ENCODE measurements at places on chromosomes 7 and 10.

GRCh38 chr7:2082139-2082998 is 150.4 kb downstream of the MAD1L1 start:
- DNase-seq: no peak

DNA sequence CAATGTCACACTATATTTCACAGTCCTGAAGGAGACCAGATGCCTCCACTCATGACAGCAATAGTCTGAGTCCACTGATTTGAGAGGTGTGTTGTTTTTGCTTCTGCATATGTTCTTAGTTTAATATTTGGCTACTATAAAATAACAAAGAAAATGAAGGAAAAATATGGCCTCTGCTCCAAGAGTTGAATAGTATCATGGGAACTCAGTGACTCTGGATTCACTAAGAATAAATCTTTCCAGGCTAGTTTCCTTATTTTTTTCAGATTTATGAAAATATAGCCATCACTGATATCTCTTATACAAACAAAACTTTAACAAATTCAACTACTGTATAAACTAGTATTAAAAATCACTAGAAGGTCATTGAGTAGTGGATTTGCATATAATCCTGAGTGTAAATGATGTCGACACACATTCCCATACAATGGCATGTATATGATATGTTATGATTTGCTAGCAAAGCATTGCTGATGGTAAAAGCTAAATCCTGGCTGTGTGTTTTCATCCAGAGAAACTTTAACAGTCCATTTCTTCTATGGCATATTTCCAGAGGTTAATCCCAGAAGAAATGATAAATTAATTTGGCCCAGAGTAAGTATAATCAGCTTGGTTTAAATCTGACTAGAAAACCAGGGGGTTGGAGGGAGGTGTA is 66.0 kb upstream of the VIPR2 start:
- no peak for DNase-seq

DNA sequence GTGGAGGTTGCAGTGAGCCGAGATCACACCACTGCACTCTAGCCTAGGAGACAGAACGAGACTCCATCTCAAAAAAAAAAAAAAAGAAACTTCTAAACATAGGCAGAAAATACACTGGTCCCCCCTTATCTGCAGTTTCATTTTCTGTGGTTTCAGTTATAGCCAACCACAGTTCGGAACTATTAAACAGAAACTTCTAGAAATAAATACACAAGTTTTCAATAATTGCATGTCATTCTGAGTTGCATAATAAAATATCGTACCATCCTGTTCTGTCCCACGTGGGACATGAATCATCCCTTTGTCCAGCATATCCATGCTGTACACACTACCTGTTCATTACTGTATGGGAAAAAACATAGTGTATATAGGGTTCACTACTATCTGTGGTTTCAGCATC is 8.0 kb downstream of the XRCC2 start:
- no peak for DNase-seq

DNA sequence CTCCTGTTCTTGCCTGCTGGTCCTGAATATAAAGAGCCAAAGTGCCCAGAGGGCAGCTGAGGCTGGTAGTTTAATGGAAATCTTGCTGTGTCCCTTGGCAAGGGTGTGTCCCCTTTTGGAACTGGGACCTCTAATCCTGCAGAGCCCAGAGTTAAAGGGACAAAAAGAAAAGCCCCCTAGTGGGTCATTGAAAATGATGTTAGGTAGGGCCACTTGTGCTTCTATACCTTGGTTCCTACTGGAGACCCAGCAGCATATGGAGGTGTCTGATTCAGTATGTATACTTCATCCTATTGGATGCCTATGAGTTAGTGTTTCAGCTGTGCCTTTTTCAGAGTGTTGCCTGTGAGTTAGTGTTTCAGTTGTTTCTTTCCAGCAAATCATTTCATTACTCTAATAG is 30.5 kb downstream of the TFAM start:
- DNase-seq: no peak

All from thymus (tissue), 14 donors.